Daoy (cell line): ENCODE measurements at places on chromosomes 7 and 10.

- peak; percentile 80 for DNase-seq
Measured at GRCh38 chr7:27196287-27196767, 3.6 kb downstream of the HOXA13 start.

GRCh38 chr7:153432063-153432462 lies 620.1 kb upstream of the DPP6 start:
- peak; percentile 70 for DNase-seq

DNA sequence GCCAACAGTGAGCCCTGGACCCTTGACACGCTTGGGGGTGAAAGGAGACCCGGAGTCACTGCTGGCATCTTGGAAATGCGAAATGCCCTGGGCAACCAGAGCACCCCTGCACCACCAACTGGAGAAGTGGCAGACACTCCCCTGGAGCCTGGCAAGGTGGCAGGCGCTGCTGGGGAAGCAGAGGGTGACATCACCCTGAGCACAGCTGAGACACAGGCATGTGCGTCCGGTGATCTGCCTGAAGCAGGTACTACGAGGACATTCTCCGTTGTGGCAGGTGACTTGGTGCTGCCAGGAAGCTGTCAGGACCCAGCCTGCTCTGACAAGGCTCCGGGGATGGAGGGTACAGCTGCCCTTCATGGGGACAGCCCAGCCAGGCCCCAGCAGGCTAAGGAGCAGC lies 98.5 kb downstream of the TACC2 start:
- no peak for DNase-seq

DNA sequence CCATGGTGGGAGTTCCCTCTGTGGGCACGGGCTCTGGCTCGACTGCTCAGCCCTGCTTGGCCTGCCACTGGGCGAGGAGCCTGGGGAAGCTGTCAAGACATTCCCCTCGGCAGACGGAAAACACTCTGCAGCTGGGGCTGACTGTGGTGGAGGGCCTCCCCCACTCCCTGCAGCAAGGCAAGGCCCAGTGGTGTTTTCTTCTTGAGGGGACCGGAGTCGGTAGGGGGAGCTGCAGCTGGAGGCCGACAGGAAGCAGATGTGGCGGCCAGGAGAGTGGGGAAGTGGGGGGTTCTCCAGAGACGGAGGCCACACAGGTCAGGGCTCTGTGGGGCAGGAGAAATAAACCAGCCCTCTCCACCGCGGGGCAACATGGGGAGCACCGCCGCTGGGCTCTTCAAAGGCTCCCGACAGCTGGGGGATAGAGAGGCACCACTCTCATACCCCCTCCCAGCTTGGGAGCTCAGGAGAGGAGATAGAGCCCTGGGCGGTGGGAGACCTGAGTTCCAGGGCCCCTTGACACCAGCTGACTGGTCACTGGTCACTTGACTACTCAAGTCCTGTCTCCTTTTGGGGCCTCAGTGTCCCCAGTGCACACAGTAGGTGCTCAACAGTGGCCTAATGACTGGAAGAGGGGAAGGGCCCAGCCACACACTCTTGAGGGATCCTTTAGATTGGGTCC lies 43.4 kb downstream of the PPIF start:
- DNase-seq, result no peak

DNA sequence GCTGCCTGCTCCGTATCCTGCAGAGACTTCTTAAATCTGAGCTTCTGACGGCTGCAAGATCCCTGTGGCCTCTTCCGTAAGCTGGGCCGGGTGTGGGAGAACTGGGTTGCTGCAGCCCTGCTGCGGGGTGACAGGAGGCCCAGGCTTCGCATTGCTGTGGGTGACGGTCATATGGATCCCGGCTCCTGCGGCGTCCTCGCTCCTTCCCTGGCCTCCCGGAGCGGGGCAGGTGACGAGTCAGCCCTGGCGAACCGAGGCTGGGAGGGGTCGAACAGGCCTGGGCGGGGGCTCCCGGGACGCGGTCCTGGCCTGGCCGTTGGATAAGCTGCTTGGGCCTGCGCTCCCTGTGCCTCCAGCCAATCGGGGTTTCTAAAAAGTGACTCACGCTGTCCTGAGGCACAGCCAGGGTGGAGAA lies 7.8 kb upstream of the UBE2D1 start:
- DNase-seq, result no peak

DNA sequence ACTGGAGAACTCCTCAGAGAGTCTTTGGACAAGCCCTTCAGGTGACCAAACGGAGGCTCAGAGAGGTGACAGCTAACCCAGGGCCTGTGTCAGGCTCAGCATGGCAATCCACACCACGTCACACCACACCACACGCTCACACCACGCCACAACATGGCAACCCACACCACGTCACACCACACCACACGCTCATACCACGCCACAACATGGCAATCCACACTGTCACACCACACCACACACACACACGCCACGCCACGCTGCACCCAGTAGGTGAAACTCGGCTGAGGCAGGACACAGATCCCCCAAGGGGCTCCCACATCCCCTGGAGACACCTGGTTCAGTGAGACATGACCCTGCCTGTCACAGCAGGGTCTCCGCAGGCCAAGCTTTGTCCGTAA lies 107.3 kb downstream of the PDGFA start:
- DNase-seq, result no peak

- DNase-seq, result no peak
Measured at GRCh38 chr10:132624847-132625471, 87.4 kb downstream of the INPP5A start.

GRCh38 chr7:30911561-30911969 lies at the start of gene AQP1:
Gene AQP1, plus strand, starts transcription at chr7:30911853. Its CDS starts 57 bp downstream, at chr7:30911910.
- DNase-seq, result peak; percentile 59

- DNase-seq, result no peak
Measured at GRCh38 chr10:108817584-108817983, 1105.7 kb downstream of the XPNPEP1 start.

DNA sequence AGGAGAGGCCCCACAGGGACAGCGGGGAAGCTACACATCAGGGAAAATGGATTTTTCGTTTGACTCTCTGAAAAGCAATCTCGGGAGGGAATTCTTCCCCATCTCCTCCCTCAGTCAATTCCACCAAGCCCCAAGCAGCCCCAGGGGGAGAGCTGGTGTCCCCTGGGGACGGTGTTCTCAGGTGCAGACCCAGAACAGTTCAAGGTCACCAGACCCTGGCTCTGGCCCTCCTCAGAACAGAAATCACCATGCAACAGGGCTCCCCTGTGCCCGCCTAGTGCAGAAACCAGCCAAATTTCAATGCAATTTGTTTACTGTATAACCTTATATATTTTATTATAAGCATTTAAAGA lies 34.1 kb downstream of the GSDME start:
- no peak for DNase-seq

DNA sequence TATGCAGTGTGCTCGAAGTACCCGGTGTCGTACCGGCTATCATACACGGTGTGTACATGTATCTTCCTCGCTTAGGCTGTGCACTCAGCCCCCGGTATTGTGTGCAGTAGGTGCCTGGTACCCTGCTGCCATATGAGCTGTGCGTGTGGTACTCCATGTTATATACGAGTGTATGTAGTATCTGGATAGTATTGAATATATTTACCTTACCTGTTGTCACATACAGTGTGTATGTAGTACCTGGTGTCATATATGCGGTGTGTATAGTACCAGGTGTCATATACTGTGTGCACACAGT lies 1.2 kb downstream of the ZMYND11 start:
- DNase-seq, result no peak

- no peak for DNase-seq
Measured at GRCh38 chr10:30505543-30506298, 71.7 kb downstream of the MAP3K8 start.

- DNase-seq, result no peak
Measured at GRCh38 chr7:82705517-82706260, 262.1 kb upstream of the CACNA2D1 start.

GRCh38 chr7:20598459-20599309 lies 16.8 kb upstream of the ABCB5 start:
- DNase-seq, result peak; percentile 77

DNA sequence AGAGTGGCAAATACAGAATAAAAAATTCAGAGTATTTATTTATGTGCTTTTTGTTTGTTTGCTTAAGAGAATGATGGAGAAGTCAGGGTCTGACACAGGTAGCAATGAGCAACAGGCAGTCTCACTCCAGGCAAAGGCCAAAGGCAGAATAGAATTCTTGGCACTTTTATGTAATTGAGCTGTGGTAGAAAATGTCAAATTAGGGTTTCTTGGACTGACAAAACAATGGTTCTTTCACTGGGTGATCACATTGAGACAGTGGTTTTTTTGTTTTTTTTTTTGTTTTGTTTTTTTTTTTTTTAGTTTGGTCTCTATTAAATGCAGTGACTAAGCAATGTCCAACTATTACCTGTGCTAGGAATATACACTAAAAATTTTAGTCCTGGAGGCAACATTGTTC lies 27.4 kb downstream of the POM121L12 start:
- no peak for DNase-seq

DNA sequence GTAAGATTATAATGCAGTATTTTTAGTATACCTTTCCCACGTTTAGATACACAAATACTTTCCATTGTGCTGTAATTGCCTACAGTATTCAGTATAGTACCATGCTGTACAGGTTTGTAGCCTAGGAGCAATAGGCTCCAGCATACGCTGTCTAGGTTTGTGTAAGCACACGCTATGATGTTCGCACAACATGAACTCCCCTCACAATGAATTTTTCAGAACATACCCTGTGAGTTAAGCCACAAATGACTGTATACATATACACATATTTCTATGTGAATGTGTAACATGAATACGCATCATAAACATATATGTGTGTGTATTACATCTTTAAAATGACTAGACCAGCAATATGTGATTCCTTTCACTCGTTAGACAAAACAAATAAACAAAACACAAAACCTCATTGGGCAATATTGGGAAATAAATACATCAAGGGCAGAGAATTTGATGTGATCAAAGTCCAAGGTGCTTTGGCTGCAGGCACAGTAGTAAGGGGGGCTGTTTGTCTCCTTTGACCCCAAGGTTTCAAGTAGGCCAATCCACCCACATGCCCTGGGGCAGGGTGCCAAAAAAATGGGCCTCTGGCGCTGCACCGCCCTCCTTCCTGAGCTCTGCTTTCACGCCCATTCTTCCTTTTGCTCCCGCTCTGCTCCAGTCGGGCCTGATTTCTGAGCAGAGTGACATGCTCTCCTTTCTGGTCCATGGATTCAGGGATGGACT lies 33.9 kb downstream of the CHN2 start:
- no peak for DNase-seq

- DNase-seq, result no peak
Measured at GRCh38 chr10:111082102-111082975, 5.5 kb downstream of the ADRA2A start.

- no peak for DNase-seq
Measured at GRCh38 chr10:3832022-3832786, 47.2 kb upstream of the KLF6 start.
